Cardiac atrium fibroblast (primary cell): ENCODE measurements at places on chromosomes 1 and 21. TPM values are rescaled to one million over a fixed set of nuclear protein-coding genes. Genes with fewer than 3 reads are reported as not detected.

Gene GBP2
- 9.6 and 12.6 TPM in 2 replicates for total RNA-seq

Gene CSF3R
- total RNA-seq = under 0.01 TPM in 1 of 2 replicates, not detected in the other

Gene OR14K1
- not detected in 2 replicates for total RNA-seq

Gene NOS1AP
- not detected in 2 replicates for total RNA-seq

Gene RGS8
- total RNA-seq = not detected in 2 replicates

Gene ZNF648
- not detected in 2 replicates for total RNA-seq

Gene RHD
- total RNA-seq = not detected in 2 replicates

Gene AGMAT
- 0.16 and 0.36 TPM in 2 replicates for total RNA-seq

Gene SPATA1
- total RNA-seq = not detected in 2 replicates

Gene L1TD1
- total RNA-seq = not detected in 2 replicates

Gene ENO1
- total RNA-seq = 3,017 and 3,332 TPM in 2 replicates

Gene RAB4A
- 22.0 and 43.0 TPM in 2 replicates for total RNA-seq

Gene FYB2
- total RNA-seq = not detected in 2 replicates

Gene AQP10
- not detected in 2 replicates for total RNA-seq

Gene CADM3
- 22.6 and 52.0 TPM in 2 replicates for total RNA-seq

Gene PGBD5
- total RNA-seq = under 0.01 TPM in 1 of 2 replicates, not detected in the other

Gene SPRR2G
- total RNA-seq = not detected in 2 replicates

Gene PLEKHA6
- total RNA-seq = 3.7 and 37.0 TPM in 2 replicates

Gene SHISAL2A
- total RNA-seq = not detected in 2 replicates

Gene VHLL
- not detected in 2 replicates for total RNA-seq

Gene ZMYND12
- total RNA-seq = 0.81 and 2.9 TPM in 2 replicates

Gene APP
- total RNA-seq = 331 and 335 TPM in 2 replicates

Gene SIM2
- not detected in 2 replicates for total RNA-seq

Gene SMIM11
- 0.54 and 14.6 TPM in 2 replicates for total RNA-seq

Gene HCRTR1
- total RNA-seq = not detected in 2 replicates

Gene RBP7
- 5.1 TPM in 1 of 2 replicates, not detected in the other for total RNA-seq

Gene SEC22B
- total RNA-seq = 46.2 and 59.5 TPM in 2 replicates

Gene CNKSR1
- total RNA-seq = not detected in 2 replicates

Gene CLEC20A
- total RNA-seq = not detected in 2 replicates

Gene PKP1
- 0.18 and 0.32 TPM in 2 replicates for total RNA-seq

Gene SKI
- 22.6 and 33.0 TPM in 2 replicates for total RNA-seq

Gene SMCP
- not detected in 2 replicates for total RNA-seq

Gene S100A8
- not detected in 2 replicates for total RNA-seq

Gene PROK1
- total RNA-seq = not detected in 2 replicates

Gene FBXO42
- 9.4 and 20.6 TPM in 2 replicates for total RNA-seq

Gene SLC16A1
- 70.4 and 98.0 TPM in 2 replicates for total RNA-seq

Gene TNNT2
- total RNA-seq = not detected in 2 replicates

Gene IGSF9
- 0.16 TPM in 1 of 2 replicates, not detected in the other for total RNA-seq

Gene ZSWIM5
- under 0.01 and 0.16 TPM in 2 replicates for total RNA-seq

Gene STYXL2
- not detected in 2 replicates for total RNA-seq

Gene CASQ2
- not detected in 2 replicates for total RNA-seq

Gene BCAN
- total RNA-seq = not detected in 2 replicates

Gene RNF186
- total RNA-seq = not detected in 2 replicates

Gene LDLRAP1
- total RNA-seq = 18.1 and 26.0 TPM in 2 replicates
